Fibroblast of mammary gland (primary cell): ENCODE measurements at places on chromosomes 1 and 21.

- no peak for DNase-seq
Measured at GRCh38 chr21:45276596-45276995, 11.1 kb downstream of the POFUT2 start.

DNA sequence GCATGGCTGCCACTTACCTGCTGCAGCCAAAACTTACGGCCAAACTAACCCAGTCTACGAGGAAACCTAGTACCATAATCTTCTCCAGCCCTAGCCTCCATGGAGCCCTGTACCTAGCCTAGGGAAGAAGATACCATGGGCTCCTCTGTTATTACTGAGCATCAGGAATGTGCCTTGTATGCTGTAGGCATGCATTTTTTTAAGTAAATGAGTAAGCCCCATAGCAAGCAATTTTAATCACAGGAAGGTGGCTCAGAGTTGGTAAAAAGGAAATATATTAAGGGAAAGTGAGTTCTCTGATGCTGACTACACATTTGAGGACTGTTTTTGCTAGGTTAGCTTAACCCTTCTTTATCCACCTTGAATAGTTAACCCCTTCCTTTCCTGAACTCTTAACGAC is 21.2 kb downstream of the NFASC start:
- DNase-seq = no peak

GRCh38 chr1:246681900-246682895 is 42.0 kb upstream of the SCCPDH start:
- peak; percentile 25 for DNase-seq

GRCh38 chr1:981491-981954 is 370 bp downstream of the PERM1 start:
- DNase-seq = no peak

DNA sequence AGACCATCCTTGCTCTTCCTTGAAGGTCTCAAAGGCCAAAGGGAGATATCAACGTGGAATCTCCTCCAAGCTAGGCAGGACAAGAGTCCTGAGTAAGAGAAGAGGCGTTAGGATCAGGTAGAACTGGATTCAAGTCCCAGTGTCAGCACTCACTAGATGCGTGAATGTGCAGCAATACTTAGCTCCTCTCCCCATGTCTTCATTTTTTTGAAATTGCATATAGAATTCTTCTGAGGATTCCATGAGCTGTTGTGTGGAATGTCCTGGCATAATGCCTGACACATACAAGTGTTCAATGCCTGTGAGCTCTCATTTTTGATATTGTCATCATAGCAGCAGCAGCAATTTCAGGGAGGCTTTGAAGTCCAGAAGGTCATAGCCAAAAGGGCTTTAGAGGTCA is 333.2 kb downstream of the KCNH1 start:
- no peak for DNase-seq

DNA sequence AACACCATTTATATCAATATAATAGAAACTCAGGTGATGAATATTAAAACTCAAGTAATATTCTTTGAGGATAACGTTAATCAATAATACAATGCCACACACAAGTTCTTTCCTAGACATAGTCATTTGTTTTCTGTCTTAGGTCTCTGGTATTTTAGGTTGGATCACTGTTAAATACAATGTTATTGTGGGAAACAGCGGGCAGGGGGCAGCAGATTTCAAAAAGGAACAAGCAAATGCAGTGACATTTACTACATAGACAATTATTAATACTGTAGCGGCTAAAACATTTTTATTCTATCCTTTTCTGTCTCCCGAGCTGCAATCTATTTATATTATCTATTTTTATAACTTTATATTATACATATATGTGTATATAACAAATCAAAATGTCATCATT is 186.4 kb upstream of the ZNHIT6 start:
- peak; percentile 44 for DNase-seq

DNA sequence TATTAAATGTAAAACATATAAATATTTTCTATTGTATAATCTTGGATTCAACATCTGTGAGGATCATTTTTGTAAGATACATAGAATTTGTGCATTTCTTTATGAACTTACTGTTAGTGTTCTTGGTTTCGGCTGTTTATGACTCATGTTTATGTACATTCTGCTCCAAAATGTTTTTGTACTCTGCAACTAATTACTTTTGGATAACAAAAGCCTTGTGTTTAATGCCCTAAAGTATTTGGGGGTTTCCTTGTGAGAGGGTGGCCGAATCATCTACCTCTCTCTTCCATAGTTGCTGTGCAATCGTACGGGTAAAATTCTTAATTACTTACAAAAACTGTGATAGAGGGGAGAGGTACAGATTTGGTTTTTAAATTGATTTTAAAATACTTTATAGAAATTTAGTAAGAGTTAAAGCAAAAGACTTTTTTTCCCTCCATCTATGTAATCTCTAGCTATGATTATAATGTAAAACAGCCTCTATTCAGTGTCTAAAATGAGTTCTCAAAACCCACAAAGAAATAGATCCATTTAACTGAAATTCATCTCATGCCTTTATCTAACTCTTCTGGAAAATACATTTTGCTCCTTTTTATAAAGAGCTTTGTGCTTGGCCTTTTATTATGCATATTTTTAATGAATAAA is 38.7 kb upstream of the LRRC8C start:
- DNase-seq = peak; percentile 64

GRCh38 chr1:118958937-118959631 is 29.1 kb downstream of the TBX15 start:
- no peak for DNase-seq
